Activated CD4-positive, alpha-beta T cell treated with anti-CD3 and anti-CD28 coated beads, Interleukin-2, amount 50 U/mL, for 1 hour (primary cell): ENCODE measurements at places on chromosomes 3 and 15.
A peak's percentile ranks its signal among the peaks of the same experiment; 100 is the strongest.

- no peak for DNase-seq
These were observed 55.4 kb downstream of the B3GALNT1 start for GRCh38 chr3:161049683-161050248.

DNA sequence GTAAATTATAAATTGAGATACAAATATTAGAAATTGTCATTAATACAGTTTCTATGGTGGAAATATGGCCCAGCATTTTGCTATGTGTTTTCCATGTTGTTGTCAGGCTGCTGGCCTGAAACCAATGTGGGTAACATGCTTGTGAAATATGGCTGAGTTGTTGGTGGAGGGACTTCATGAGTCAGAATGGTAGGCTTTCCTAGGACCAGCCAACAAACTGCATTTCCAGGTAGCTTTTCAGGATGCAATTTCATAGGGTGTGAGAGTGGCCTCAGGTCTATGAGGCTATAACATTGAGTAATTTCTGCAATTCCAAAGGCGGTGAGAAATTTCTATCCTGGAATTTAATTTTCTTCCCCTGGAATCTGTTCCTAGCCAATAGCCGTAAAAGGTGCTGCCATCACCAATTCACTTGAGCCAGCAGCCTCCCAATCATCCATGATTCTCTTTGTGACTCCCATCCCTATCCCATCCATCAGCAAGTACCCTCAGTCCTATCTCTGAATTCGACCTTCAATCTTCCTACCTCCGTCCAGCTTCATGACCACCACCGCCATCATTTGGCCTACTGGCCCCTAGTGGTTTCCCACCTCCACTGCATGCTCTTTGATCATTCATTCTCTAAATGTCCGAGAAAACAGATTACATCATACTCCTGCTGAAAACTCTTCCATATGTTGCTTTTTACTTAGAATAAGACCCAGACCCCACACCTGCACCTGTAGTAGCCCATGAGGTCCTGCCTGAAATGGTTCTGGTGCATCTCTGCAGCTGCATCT is 276.6 kb upstream of the CFAP20DC start:
- DNase-seq: no peak

- no peak for DNase-seq
These were observed 14.4 kb downstream of the MST1R start for GRCh38 chr3:49889296-49889695.

DNA sequence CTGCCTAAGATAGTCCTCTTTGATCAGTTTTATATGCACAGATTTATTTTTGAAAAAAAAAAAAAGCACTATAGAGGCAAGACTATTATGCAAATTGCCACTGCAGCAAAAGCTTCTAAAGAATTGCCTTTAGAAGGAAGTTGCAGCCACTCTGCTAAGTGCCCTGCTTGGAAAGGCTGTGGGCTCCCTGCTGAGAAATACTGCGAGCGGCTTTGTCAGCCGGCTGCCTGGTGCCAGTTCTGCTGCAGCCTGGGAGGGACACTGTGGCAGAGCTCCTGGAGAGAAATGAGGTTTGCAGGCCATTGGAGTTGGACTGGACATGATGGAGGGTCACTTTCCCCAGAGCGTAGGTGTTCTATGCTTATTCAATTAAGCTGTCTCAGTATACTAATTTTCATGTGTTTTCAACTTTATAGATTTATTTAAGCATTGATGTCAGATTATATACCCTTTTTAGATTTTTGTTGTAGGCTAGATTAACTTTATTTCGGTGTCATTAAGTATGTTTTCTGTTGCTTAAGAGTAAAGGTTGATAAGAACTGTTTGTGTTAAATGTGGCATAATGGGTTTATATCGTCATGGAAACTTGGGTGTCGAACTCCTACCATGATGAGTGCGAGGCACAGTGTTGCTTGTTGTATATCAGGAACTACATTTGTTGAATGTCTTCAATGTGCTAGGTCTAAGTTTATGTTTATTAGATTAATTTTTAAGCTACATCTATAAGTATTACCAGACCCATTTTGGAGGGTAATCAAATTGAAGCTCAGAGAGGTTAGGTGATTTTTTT is 6.6 kb downstream of the MAP2K5 start:
- no peak for DNase-seq

DNA sequence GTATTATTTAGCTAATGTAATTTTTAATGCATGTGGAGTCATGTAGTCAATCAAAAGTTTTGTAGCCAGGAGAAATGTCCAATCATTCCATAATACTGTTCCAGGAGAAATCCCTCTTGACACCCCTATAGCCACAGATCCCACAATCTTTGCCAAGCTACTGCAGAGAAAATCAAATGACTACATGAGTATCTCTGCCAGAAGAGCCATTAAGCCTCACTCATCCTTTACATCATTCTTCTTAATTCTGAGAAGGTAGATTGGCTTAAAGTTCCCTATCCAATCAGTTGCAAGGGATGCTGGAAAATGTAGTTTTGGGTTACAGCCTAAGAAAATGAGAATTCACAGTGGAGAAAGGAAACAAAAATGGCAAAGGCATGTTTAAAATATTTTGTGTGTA is 502.1 kb downstream of the ZBBX start:
- DNase-seq: no peak

- DNase-seq: peak; percentile 49
These were observed 12.8 kb downstream of the IQGAP1 start for GRCh38 chr15:90400759-90401314.
